Retina (tissue), 1 donor: ENCODE measurements at places on chromosomes 13 and 19.

DNA sequence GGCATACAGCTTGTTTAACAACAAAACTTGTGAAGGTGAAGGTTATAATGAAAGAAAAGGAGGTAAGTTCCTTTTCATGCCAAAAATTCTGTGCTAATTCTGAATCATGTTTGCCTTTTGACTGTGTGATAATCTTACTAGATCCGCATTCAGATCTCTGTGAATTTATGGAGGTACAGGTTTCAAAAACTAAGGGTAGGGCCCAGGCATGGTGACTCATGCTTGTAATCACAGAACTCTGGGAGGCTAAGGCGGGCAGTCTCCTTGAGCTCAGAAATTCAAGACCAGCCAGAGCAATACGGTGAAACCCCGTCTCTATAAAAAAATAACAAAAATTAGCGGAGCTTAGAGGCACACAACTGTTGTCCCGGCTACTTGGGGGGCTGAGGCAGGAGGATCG is 45.9 kb downstream of the PCDH9 start:
- DNase-seq = no peak

- DNase-seq = no peak
Measured at GRCh38 chr13:52374389-52374788, 31.6 kb downstream of the THSD1 start.

DNA sequence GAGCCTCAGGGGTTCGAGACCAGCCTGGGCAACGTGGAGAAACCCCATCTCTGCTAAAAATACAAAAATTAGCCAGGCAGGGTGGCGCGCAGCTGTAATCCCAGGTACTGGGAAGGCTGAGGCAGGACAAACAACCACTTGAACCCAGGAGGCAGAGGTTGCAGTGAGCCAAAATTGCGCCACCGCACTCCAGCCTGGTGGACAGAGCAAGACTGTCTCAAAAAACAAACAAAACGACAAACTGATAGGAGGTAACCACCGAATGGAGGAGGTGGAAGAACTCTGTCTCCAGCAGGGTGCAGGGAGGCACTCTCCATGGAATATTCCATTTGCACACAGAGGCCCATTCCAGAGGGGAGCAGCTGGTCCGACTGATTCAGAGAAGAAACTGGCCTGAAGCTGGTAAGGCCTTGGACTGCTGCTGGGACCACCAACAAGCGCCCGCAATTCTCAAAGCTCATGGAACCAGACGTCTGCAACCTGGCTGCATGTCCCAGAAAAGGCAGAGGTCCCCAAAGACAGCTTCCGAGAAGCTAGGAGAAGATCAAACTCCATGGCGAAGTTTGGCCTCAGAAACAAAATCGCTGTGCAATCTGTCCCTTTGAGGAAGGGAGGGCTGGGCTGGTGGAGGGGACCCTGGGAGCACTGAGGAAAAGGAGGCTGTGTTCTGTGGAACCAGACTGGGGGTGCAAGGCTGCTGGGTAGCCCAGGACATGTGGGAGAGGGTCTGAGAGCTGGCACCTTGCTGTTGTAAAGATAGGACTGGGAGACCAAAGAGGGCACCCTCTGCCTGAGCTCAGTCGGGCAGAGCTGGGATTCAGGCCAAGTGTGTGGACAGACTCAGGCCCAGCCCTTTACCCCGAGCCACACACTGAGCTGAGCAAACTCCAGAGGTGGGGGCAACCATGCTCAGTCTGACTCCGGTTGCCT is 35.2 kb downstream of the SLC25A42 start:
- DNase-seq = no peak

GRCh38 chr19:32339988-32340874 is 5.2 kb upstream of the ZNF507 start:
- peak; percentile 62 for DNase-seq

GRCh38 chr13:105902396-105902795 is 633.1 kb downstream of the EFNB2 start:
- DNase-seq = no peak
